ENCODE measurements at places on chromosomes 11 and 22.

DNA sequence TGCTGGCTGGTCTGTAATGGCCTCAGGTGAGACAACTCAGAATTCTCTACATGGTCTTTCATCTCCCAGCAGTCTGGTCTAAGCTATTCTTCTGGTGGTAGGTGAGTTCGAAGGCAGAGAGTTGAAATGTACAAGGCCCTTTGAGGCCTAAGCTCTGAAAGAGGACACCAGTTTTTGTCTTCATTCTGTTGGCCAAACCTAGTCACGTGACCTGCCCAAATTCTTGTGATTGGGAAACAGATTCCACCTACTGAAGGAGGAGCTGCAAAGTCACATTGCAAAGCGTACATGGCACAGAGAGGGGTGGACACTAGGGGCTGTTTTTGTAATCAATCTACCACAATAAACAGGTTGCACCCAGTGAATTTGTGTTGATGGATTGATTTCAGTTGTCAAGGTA, 193.5 kb downstream of the NAV2 start:
- DNase-seq, result no peak

DNA sequence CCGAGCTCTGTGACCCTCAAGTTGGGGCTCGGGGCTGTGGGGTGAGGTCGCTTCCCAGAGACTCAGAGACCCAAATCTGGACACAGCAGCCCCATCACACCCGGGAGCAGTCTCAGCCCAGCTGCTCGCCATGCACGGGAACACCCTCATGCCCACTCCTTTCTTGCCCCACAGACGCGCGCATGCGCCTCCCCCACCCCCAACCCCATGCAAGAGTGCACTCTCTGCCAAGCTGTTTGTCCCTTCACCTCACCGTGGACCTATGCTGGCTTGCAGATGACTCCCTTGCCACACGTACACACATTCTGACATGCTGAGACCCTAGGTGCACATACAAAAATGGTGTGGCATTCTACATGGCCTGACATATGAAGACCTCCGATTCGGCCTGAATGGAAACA, 478 bp upstream of the CD248 start:
- no peak for DNase-seq

GRCh38 chr11:40291329-40291728, 1168.1 kb downstream of the LRRC4C start:
- DNase-seq, result no peak

DNA sequence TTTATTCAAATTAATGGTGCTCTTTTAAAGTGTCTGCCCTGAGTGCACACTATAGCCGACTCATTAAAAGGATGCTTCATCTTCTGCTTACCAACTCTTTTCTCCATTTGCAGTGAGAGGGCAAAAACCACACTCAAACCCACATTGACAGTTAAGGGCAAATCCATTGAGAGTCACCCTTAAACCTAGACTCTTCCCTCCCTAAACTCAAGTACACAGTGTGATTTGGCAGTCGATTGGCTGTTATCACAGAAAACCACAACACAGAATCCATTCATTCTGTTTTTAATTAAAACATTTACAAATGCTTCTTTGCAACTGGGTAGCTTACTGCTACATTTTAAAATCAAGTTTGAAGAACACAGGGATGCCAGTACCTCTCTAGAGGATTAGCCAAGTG, 120.0 kb downstream of the CADM1 start:
- peak; percentile 13 for DNase-seq

DNA sequence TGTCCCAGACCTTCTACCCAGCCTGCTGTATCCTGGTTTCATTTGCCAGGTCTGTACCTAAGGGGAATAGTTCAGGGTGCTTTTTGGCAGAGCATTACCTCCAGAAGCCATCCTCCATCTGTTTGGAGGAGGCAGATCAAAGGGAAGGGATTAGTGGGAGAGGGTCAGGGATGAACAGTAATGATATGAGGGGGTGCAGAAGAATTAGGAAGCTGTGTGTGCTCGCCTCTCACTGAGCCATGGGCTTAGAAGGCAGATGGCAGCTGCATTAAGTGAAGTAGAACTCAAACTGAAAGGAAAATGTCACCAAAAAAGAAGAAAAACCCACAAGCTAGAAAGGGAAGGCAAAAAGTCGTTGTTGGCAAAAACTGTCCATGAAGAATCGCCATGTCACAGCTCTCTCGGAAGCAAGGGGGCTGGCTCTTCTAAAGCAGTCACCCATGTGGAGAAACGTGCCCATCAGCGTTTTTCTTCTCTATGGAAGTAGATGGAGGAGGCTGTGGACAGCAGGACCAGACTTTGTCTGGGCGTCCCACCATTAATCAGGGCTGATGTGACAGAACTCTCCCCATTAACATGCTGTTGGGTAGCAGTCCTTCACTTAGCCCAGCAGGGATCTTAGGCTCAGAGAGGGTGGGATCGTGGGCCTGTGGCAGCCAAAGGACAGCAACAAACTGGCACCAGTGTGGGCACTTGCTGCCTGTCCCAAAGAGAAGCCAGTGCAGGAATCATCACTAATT, 46.8 kb downstream of the CEP164 start:
- no peak for DNase-seq

- no peak for DNase-seq
These were observed 13.1 kb downstream of the PANX1 start for GRCh38 chr11:94141511-94142307.

DNA sequence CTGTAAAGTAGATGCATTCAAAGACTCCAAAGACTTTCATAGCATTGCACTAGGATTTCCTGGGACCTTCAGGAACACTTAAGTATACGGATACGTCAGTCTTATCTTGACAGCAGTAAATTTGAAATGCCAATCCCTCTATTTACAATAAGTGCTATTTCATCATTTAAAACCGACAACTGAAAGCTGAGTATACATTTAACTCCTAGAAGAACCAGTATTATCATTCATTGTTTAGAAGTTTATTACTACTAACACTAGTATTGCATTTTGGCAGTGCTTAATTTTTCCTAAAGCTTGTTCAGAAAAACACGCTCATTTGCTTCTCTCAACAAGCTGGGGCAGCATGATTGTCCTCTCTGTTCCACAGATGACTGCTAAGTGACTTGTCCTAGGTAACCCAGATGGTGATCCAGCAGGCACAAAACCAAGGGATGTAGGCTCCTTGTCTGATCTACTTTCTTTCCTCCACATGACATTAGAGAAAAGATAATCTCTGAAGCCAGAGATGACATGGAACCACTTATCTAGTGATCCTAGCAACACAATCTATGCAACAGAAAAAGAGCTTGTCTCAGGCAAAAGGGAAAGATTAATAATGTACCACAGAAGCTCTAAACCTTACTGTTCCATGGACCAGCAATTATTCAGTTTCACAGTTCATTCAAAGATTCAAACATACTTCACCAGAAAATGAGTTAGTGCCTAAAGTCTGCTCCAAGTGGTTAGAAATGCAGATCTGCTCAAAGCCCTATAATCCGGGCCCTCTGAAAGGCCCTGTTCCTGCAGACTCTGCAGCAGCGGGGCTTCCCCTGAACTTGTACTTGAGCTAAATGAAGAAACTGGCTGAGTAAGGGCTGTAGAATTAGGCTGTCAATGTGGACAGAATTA, 5.2 kb downstream of the MAML2 start:
- DNase-seq, result no peak

DNA sequence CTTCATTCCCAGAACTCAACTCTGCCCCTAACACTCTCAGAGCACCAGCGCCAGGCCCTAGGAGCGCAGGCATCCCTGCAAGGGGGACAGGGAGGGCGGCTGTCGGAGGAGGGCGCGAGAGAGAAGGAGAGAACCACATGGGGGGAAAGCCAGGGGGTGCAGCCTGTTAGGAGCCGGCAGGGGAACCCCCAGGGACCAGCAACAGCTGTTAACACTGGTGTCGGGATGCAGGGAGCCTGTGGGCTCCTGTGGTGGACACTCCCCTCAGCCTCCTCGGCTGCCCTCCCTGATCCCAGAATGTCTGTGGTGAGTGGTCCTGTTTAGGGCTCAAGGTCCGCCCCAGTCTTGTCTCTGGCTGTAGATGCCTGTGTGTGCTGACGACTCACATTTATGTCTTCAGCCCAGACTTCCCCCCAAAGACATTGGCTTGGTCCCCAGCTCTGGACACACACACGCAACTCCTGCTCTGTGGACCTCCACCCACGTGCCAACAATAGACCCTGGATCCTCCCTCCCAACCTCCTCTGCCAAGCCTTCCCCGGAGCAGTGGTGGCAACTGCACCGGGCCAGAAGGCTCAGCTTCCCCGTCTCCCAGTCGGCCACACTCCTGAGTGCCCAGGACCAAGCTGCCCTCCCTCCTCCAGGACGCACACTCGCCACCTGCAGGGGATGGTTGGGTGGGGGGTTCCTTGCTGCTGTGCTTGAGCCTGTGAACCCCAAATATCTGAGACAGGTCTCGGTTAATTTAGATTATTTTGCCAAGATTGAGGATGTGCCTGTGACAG, 817 bp upstream of the IFITM5 start:
- DNase-seq, result no peak

DNA sequence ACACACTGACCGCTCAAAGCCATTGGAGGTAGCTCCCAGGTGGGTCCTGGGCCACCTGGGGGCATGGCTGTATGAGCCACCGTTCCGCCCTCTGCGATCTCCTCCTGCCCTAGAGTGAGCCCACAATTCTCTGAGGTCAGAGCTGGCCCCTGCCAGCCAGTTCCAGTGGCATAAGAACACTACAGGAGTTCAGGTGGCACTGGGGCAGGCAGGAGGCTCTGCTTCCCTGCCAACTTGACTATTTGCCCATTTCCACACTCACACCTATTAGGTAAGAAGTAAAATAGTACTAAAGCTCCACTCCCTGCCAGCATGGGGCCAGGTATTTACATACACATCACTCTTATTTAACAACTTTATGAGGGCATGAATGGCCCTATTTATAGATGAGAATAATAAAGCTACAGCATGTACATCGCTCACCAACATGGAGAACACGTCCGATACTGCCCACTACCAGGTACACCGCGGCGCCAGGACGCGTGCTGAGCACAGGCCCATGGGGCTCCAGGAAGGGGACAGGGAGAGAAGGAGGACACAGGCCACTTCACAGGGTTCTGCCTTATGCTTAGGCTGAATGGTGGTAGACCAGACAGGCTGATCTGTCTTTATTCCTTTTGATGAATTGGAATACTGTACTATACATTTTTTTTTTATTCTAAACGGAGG, 26.2 kb downstream of the PISD start:
- DNase-seq, result no peak

GRCh38 chr11:28632338-28632737, 524.1 kb downstream of the METTL15 start:
- no peak for DNase-seq

GRCh38 chr11:12717851-12718291, 43.6 kb downstream of the TEAD1 start:
- DNase-seq, result no peak

- no peak for DNase-seq
These were observed 20.7 kb downstream of the CDKN1C start for GRCh38 chr11:2864901-2865300.

GRCh38 chr11:110773442-110773841, 61.2 kb upstream of the ARHGAP20 start:
- DNase-seq, result no peak

- peak; percentile 18 for DNase-seq
These were observed 13.0 kb downstream of the NCF4 start for GRCh38 chr22:36873614-36874308.

DNA sequence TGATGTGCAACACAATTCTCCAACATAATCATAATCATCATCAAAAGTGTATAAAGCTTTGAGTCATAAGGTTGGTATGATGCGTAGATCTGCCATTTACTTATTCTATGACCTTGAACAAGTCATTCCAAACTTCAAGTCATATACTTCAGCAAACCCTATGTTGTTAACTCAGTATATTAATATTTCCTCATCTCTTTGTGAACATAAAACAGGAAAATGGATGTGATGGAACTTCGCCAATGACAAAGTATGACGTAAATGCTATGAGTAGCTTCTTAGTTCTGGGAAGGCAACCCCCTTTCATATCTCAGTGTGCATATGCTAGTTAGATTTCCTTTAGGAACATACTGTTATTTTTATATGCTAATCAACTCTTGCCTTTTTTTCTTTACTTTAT, 102.7 kb upstream of the ANO3 start:
- peak; percentile 35 for DNase-seq

Data from foreskin melanocyte (primary cell).